Endodermal cell (in vitro differentiated cells): ENCODE measurements at places on chromosomes 12 and 14. TPM values are rescaled to one million over a fixed set of nuclear protein-coding genes. Genes with fewer than 3 reads are reported as not detected.

GRCh38 chr14:94738751-94739150, 31.2 kb downstream of the GSC start:
- H3K27ac ChIP-seq, result no peak overlapping the region
- H3K27me3 ChIP-seq, result no peaks in the 10 kb centered on the region
- H3K4me3 ChIP-seq, result no peak overlapping the region
- no peak for DNase-seq

DNA sequence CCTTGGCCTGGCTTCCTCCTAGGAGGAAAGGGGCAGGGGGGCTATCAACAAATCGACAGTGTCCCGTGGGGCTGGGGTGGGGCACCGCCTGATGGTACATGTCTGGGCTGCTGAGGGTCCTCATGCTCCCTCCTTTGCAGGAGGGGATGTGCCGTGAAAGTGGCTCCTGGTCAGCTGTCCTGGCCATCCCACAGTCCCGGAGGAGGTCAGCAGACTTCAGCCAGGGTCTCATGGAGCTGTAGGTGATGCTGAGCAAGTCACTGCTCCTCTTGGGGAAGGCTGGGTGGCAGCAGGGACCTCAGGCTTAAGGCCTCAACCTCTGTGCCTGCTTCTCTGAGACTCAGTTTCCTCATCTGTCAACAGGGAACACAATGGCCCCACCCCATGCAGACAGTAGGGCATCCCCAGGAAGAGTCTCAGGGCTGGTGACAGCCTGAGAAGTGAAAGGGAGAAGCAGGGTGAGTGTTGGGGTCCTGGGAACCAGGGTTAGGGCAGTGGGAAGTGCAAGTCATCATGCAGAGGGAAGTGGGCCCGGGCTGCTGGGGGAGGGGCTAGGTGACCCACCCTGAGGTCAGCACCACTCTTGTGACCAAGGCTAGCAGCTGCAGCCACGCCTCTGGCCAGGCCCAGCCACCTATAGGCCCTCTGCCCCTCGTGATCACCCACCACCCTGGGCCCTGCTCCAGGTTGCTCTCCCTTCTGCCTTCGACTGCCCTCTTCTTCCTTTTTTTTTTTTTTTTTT, 4.4 kb upstream of the TNFAIP2 start:
- DNase-seq, result no peak
- no peaks in the 10 kb centered on the region for H3K4me1 ChIP-seq
- no peaks in the 10 kb centered on the region for H3K36me3 ChIP-seq
- H3K27ac ChIP-seq, result no peak overlapping the region

GRCh38 chr14:89922031-89922907, 32.3 kb downstream of the EFCAB11 start:
- H3K4me3 ChIP-seq, result no peak overlapping the region
- peaks cover 6% of the 10 kb centered on the region for H3K36me3 ChIP-seq
- no peak for DNase-seq
- no peaks in the 10 kb centered on the region for H3K27me3 ChIP-seq
- peak overlapping the region; percentile 84 for H3K27ac ChIP-seq

The CD63 gene
- total RNA-seq, result 843 and 879 TPM in 2 replicates

The ART4 gene
- not detected in 3 replicates for total RNA-seq

GRCh38 chr14:71290301-71290700, 383.0 kb downstream of the PCNX1 start:
- DNase-seq, result no peak
- no peak overlapping the region for H3K27ac ChIP-seq
- H3K36me3 ChIP-seq, result no peaks in the 10 kb centered on the region

- no peaks in the 10 kb centered on the region for H3K27me3 ChIP-seq
- peaks cover 35% of the 10 kb centered on the region for H3K36me3 ChIP-seq
- H3K4me1 ChIP-seq, result no peaks in the 10 kb centered on the region
- DNase-seq, result no peak
These were observed 88.1 kb downstream of the PPP2R5E start for GRCh38 chr14:63454863-63455622.

- H3K27ac ChIP-seq, result no peak overlapping the region
- DNase-seq, result no peak
- H3K4me3 ChIP-seq, result no peak overlapping the region
- H3K27me3 ChIP-seq, result no peaks in the 10 kb centered on the region
These were observed 74.7 kb downstream of the DIO3 start for GRCh38 chr14:101635749-101636560.

The REP15 gene
- 0.68 to 2.4 TPM (median 2.2 TPM) in 3 replicates for total RNA-seq

The TTC8 gene
- total RNA-seq, result 25.6 and 25.9 TPM in 2 replicates

The TMEM119 gene
- 0.11 TPM in 1 of 3 replicates, not detected in the others for total RNA-seq

- H3K4me3 ChIP-seq, result no peak overlapping the region
- no peak for DNase-seq
- peaks cover 31% of the 10 kb centered on the region for H3K27me3 ChIP-seq
- no peaks in the 10 kb centered on the region for H3K36me3 ChIP-seq
- H3K4me1 ChIP-seq, result no peaks in the 10 kb centered on the region
These were observed 49.0 kb upstream of the TMEM263 start for GRCh38 chr12:106906715-106907114.

DNA sequence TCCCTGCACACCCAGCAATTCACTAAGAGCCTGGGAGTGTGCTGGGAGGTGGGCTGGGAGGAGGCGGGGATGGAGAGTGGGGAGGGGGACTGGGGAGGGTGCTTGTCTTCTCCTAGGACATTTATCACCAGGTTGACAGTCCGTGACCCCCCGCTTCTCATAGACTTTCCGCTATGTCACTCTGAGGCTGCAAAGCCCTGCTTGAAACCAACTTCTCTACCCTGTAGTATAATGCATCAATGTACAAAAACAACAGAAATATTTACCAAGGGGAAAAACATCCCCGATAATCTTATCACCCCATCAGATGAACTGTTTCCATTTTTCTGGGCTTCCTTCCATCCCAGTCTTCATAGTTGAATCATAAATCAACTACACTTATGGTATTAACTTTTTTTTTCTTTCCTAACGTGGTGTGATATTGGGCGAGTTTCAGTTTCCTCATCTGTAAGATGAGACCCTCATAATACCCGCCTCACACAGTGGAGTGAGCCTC, 28.6 kb upstream of the BATF start:
- H3K36me3 ChIP-seq, result no peaks in the 10 kb centered on the region
- H3K4me3 ChIP-seq, result no peak overlapping the region
- no peak for DNase-seq
- no peaks in the 10 kb centered on the region for H3K4me1 ChIP-seq

The GPR135 gene
- 2.4 to 4.5 TPM (median 3.8 TPM) in 3 replicates for total RNA-seq

- no peaks in the 10 kb centered on the region for H3K27me3 ChIP-seq
- no peak for DNase-seq
- peaks cover 12% of the 10 kb centered on the region for H3K4me1 ChIP-seq
- peak overlapping the region; percentile 92 for H3K4me3 ChIP-seq
- H3K27ac ChIP-seq, result no peak overlapping the region
- peaks cover 19% of the 10 kb centered on the region for H3K36me3 ChIP-seq
These were observed 1.3 kb downstream of the MYL6B start for GRCh38 chr12:56153678-56154065.
